ENCODE measurements at places on chromosomes 12 and 14. TPM values are rescaled to one million over a fixed set of nuclear protein-coding genes. Genes with fewer than 3 reads are reported as not detected.

FAM181A gene
- total RNA-seq = not detected

PA2G4 gene
- total RNA-seq = 109 TPM

MYO1H gene
- total RNA-seq = not detected

SLC38A1 gene
- total RNA-seq = 472 TPM

OR10P1 gene
- not detected for total RNA-seq

TCL1A gene
- not detected for total RNA-seq

GRCh38 chr14:71289536-71289935, 382.3 kb downstream of the PCNX1 start:
- DNase-seq = no peak
- H3K4me3 ChIP-seq = no peak overlapping the region
- H3K27me3 ChIP-seq = no peaks in the 10 kb centered on the region
- H3K27ac ChIP-seq = no peak overlapping the region
- no peaks in the 10 kb centered on the region for H3K36me3 ChIP-seq

DNA sequence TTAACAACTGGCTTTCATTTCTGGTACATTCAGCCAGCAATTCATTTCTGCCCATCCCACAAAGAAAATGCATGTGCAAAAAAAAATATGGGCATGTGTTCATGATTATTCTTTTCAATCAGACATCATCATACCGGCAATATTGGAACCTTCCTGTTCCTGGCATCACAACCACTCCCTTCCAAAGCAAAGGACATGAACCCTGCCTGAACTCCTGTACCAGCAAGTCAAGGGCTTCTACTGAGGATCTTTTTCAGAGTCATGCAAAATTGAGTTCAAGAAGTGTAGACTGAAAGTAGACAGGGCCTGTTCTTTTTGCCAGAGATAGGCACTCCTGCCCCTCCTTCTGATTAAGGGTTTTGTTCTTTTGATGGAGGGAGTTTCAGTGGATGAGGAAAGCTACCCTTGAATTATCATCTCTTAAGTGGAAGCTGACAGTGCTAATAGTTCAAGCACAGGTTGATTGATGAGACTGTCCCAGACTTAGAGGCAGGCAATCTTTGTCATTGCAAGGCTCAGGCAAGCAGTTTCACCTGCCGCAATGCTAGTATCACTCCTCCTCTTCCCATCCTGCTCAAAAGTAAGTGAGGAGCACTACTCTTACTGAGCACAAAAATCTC, 22.3 kb upstream of the DIO2 start:
- no peak overlapping the region for H3K4me3 ChIP-seq
- H3K27me3 ChIP-seq = no peaks in the 10 kb centered on the region
- H3K4me1 ChIP-seq = no peaks in the 10 kb centered on the region
- DNase-seq = no peak
- no peaks in the 10 kb centered on the region for H3K36me3 ChIP-seq

DNA sequence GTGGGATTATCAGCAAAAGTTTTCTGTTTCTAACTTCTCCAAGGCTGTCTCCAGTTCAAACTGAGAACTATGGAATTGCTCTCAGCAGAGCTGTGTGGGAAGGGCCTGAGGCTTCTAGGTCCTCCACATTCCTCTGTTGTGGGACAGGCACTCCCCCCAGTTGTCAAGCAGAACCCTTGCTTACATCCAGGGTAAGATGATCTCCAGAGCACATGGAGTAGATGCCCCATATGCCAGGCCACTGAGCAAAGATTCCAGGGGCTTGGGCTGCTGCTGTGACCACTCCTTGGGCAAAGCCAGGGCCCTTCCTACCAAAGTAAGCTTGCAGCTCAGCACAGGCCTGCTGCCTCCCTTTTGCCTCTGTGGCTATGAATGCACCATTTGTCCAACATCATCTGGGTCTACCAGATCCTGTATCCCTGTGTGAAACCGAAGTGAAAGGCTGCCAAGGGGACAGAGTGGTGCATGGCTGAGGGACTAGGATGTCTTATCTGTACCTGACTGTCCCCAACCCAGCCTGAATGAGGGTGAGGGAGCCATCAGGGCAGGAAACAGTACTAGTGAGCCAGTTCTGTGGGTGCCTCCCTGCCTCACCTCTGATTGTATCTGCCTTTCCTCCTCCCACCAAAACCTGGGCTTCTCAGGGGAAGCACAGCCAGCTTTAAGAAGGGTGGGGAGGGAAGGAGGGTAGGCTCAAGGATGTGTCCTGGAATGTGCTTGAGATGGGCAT, 13.1 kb upstream of the ESPL1 start:
- H3K4me3 ChIP-seq = no peak overlapping the region
- no peak overlapping the region for H3K27ac ChIP-seq
- H3K36me3 ChIP-seq = no peaks in the 10 kb centered on the region
- no peak for DNase-seq
- peaks cover 17% of the 10 kb centered on the region for H3K4me1 ChIP-seq

DNA sequence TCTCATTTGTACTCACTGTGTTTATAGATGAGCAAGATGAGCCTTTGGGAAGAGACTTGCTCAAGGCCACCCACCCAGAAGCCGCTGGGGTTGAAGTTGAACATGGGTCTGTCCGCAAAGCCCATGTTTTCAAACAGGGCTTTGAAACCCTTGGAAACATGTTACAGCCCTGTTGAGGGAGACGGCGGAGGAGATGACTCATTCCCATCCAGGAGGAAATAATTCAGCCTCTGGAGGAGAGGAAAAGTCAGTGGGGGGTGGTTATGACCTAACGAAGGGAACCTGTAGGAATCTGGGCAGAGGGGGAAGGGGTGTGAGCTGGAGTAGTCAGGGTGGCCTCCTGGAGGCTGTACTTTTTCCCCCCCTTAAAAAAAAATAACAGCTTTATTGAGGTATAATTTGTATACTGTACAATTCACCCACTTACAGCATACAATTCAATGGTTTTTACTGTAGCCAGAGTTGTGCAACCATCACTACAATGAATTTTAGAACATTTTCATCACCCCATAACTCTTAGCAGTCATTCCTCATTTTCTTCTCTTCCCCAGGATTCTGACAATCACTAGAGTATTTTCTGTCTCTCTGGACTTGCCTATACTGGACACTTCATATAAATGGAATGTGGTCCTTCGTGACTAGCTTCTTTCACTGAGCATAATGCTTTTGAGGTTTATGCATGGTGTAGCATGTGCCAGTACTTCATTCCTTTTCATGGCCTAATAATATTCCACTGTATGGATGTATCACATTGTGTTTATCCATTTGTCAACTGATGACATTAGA, 1.9 kb upstream of the RIN3 start:
- no peaks in the 10 kb centered on the region for H3K36me3 ChIP-seq
- no peak overlapping the region for H3K4me3 ChIP-seq
- H3K27ac ChIP-seq = no peak overlapping the region
- DNase-seq = no peak
- H3K27me3 ChIP-seq = no peaks in the 10 kb centered on the region

DNA sequence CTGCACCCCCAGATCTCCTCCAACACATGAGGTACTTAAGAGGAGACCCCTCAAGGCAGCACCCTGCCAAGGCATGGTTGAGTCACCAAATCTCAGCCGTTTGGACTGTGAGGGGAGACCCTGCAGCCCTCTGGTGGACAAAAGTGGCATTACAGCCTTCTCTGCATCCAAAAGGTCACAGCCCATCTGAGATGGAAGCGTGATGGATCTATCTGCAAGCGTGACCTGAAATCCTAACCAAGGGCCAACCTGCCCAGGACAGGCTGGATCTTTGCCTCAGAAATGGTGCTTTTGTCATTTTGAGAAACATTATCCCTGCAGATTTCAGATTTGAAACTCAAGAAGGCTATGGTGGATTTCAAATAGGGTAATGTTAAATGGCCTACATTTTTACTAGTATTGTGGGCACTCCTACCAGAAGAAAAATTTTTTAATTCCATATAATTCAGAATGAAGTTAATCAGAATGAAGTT, 23.7 kb upstream of the DHRS4 start:
- H3K27ac ChIP-seq = no peak overlapping the region
- H3K4me1 ChIP-seq = peaks cover 4% of the 10 kb centered on the region
- H3K4me3 ChIP-seq = no peak overlapping the region
- DNase-seq = peak; percentile 58
- no peaks in the 10 kb centered on the region for H3K36me3 ChIP-seq
- H3K27me3 ChIP-seq = no peaks in the 10 kb centered on the region

- no peak for DNase-seq
- H3K4me1 ChIP-seq = peaks cover 47% of the 10 kb centered on the region
- H3K27me3 ChIP-seq = peaks cover 16% of the 10 kb centered on the region
- H3K36me3 ChIP-seq = no peaks in the 10 kb centered on the region
- no peak overlapping the region for H3K4me3 ChIP-seq
- H3K27ac ChIP-seq = peak overlapping the region; percentile 36
These were observed 26.4 kb upstream of the GPR132 start for GRCh38 chr14:105091517-105092170.

DNA sequence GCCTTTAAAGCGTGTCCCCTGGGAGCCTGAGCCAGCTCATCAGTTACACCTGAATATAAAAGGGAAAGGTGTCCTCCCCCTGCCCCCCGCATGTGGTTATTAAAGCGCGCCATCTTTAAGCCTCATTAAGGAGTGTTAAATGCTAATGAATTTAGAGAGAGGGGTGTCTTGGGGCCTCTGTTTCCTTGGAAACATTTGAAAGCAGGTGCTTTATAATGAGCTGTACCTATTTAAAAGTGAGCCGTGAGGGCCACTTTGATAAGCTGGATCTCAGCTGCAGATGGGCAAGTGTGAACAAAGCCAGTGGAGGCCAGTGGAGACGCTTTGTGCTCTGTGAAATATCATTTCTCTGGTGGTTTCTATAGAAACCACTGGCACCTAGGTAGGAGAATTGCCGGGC, 84.0 kb downstream of the BEGAIN start:
- no peak overlapping the region for H3K4me3 ChIP-seq
- H3K27ac ChIP-seq = no peak overlapping the region
- no peak for DNase-seq

DNA sequence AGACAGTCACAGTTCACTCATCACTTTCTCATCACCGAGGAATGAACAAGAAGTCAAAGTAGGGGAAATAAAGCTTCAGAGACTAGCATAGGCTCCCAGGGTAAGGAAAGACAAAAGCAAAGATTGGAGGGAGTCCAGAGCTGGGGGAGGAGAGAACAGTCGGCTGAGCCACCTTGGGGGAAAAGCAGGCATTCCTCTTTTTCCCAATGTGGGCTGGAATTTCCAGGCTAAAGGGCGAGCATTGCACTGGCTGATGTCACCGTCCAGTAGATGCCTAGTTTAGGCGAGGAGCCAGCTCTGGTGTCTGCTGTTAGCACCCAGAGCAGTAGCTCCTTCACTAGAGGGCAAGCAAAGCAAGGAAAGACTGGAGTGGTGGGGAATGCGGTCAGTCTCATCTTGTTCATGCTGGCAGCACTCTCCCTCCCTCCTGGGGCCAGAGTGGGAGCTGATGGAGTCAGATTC, 8.5 kb upstream of the KRT75 start:
- no peak overlapping the region for H3K4me3 ChIP-seq
- H3K36me3 ChIP-seq = no peaks in the 10 kb centered on the region

DNA sequence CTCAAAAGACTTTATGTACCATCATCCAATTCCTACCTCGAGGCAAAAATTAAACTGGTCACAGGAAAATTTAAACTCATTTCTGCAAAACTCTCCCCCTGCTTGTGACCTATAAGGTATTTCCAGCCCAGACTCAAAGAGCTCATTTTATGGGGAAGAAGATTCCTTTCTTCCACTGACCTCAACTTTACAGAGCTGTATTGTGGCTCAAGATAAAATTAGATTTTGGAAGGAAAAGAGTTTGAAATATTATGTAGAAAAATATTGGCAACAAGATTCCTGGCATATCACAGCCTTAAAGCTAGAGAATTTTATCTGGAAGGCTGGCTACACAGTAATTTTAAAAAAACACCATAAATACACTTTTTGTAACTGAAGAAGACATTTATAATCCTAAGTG, 91.7 kb downstream of the STXBP6 start:
- peaks cover 28% of the 10 kb centered on the region for H3K4me1 ChIP-seq
- H3K4me3 ChIP-seq = no peak overlapping the region
- H3K36me3 ChIP-seq = no peaks in the 10 kb centered on the region

GRCh38 chr14:51365241-51365965, 125.4 kb downstream of the TMX1 start:
- no peaks in the 10 kb centered on the region for H3K36me3 ChIP-seq
- no peak overlapping the region for H3K27ac ChIP-seq
- no peak for DNase-seq
- H3K4me1 ChIP-seq = no peaks in the 10 kb centered on the region
- H3K27me3 ChIP-seq = no peaks in the 10 kb centered on the region
